Coronary artery (tissue), 2 donors: ENCODE measurements at places on chromosomes 13 and 19.

- DNase-seq, result no peak
Observed at GRCh38 chr19:15259907-15260306, 27.7 kb upstream of the EPHX3 start.

GRCh38 chr13:32209652-32210051 is 105.5 kb downstream of the ZAR1L start:
- no peak for DNase-seq

- no peak for DNase-seq
Observed at GRCh38 chr19:46022061-46022430, 807 bp downstream of the PGLYRP1 start.

GRCh38 chr13:84563611-84564010 is 681.3 kb upstream of the SLITRK1 start:
- no peak for DNase-seq

DNA sequence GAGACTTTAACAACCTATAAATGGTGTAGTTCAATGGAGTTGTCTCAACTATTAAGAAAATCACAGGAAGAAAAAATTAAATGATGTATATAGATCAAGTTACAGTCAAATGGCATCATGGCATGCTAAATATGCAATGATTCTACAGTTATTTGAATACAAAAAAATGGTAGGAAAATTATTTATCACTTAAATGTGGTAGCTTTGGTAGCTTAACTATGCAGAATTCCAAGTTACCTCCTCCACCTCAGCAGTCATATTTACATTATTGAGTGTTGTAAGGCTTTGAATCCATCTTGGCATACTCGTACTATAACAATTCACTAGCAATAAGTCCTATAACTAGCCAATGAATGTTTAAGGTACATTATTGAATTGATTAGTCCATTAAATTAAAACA is 36.8 kb downstream of the CAB39L start:
- DNase-seq, result no peak

- DNase-seq, result no peak
Observed at GRCh38 chr13:41193469-41193868, 900 bp downstream of the KBTBD7 start.

DNA sequence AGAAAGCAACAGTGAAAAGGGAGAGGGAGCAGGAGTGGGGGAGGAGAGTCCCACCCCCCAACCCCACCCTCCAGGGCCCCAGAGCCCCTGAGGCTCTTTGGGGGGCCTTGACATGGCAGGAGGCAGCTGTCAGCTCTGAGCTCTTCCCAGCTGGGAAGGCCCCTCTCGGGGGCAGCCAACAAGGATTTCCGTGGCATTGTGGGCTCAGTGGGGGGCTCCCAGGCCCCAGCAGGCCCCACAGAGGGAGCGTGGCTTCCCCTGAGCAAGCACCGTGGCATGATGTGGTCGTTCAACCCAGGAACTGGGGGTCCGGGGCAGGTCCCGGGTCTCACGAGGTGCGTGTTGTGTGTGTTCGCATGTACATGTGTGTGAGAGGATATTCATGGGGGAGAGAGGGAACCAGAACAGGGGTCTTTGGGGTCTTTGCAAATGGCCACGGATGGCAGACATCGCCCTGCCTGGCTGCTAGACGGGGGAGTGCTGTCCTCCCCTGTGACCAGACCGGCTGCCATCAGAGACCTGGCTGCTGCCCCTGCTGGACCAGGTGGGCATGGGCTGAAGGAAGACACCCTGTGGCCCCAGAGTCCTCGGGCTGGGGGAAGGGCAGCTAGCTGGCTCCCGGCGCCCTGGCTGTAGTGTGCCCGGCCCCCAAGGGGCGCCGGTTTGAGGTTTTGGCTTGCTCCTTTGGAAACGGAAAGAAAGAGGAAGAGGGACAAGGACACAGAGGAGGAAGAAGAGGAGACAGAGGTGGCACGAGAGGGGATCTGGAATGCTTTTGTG is 3.7 kb upstream of the AKAP8L start:
- no peak for DNase-seq

DNA sequence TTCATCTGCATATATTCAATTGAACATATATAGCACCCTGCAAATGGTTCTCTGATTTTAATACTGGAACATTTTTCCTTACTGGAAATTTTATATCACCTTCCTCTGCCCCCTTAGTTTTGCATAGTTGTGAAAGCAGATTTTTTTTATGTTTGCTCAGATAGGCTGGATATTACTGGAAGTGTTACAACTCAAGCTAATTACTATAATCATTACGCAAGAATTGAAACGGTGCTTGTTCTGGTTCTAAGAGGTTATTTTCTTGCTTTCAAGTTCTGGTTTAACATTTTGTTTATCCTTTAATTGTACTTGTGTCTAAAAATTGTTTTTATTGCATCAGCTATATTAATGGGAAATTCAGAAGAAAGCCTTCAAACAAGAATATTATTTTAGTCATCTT is 95.6 kb upstream of the MYO16 start:
- DNase-seq, result no peak

DNA sequence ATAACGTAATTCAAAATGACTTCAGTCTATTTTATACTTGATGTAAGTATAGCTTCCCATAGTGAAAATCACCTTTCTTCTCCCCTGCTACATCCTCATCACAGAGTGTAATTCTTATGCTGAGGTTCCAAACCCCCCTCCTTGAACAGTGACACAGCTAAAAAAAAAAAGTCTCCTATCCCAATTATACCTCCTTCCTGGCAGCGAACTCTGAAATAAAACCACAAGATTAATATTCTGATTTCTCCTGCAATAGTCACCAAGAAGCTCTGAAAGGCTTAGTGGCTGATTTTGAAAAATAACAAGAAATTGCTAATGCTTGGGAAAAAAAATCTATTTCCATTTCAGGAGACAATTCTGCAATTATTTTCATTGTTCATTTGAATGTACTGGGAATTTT is 36.3 kb downstream of the EFNB2 start:
- no peak for DNase-seq
